Activated CD4-positive, alpha-beta T cell treated with anti-CD3 and anti-CD28 coated beads for 48 hours (primary cell): ENCODE measurements at places on chromosomes 3 and 15.

GRCh38 chr3:162884373-162884772, 1387.8 kb downstream of the OTOL1 start:
- DNase-seq = no peak

GRCh38 chr15:82532991-82533481, 7.2 kb downstream of the RPS17 start:
- DNase-seq = no peak

DNA sequence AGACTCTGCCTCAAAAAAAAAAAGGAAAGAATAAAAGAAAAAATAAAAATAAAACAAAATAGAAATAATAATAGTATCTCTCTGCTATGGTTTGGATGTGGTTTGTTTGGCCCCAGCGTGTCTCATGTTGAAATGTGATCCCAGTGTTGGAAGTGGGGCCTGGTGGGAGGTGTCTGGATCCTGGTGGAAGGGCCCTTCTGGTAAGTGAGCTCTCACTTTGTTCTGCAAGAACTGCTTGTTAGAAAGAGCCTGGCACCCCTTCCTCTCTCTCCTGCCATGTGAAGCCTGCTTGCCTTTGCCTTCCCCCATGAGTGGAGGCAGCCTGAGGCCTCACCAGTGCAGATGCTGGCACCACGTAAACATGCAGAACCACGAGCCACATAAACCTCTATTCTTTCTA, 26.3 kb downstream of the TMEM44 start:
- DNase-seq = no peak

DNA sequence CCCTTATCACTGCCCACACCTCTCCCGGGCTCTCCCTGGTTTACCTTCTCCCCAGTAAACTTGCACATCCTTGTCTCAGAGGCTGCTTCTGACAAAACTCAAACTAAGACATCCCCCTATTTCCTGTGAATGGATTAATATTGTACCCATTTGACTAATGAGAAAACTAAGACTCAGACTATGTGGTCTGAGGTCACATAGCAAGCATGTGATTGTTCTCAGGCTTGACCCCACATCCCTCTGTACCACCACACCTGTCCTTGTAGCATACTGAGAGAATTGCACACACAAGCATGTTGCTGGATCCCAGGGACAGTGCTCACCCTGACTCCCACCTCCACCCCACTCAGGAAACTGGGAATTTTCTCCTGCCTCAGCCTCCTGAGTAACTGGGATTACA, 90.7 kb upstream of the HES1 start:
- no peak for DNase-seq

- DNase-seq = peak; percentile 75
These were observed 1.3 kb upstream of the KLHL40 start for GRCh38 chr3:42683875-42684598.

- DNase-seq = no peak
These were observed 196.1 kb downstream of the RYR3 start for GRCh38 chr15:33506781-33507296.

DNA sequence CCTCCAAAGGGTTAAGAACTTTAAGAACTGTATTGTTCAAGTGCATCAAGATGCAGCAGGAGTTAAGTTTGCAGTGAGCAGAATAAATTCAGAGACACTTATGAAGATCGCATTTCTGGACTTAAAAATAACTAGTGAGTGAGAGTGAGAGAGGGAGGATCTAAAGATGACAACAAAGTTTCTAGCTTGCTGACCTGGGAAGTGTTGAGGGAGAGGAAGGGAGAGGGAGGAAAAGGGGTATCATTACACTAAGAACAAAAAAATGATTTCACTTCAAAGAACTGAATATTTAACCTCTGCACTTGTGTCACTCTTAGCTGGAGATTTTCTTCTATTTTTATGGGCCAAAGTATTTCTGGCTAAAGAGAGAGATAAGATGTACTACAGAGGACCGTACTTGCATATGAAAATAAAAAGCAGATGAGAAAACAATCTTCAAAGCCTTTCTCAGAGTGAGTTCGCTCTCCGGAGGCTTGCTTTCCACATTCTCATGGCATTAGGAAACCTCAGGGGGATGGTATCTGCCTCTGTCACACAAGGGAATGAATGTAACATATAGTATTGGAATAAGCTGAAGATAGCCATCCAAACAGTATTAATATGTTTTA, 91.4 kb upstream of the TJP1 start:
- DNase-seq = no peak

DNA sequence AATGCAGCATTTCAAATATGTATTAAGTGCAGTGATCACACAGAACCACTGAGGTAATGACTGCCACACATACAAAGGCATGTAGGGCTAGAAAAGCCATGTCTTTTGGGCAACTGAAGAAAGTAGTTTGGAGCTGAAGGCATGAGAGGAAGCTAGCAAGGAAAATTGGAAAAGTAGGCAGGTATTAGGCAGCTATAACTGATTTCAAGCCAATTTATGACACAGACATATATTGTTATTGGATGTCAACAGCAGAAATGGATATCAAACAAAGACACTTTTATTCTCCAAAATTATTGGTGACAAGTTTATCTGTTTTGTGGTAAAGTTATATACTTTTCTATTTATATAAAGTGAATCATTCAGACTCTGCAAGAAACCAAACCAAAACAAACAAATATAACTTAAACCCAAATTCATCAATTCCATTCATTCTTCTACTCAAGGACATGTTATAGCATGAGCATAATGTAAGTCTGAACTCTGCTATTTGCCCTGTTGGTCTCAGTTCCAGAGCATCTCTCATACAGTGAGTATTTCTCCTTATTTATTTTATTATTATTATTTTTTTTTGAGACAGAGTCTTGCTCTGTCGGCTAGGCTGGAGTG, 307.4 kb upstream of the COL8A1 start:
- DNase-seq = no peak

DNA sequence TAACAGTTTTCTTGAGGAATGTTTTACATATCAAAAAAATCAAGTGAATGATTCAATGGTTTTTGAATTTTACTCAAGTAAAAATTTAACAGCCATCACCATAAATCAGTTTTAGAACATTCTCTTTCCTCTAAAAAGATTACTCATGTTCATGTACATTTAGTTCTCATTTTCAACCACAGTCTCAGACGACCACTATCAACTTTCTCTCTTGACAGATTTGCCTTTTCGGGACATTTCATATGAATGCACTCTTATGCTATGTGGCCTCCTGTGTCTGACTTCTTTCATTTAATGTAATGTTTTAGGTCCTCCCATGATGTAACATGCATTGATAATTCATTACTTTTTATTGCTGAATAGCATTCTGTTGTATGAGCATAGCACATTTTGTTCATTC, 309.3 kb upstream of the PLSCR5 start:
- DNase-seq = no peak

GRCh38 chr3:38167591-38167990, 2.3 kb downstream of the OXSR1 start:
- DNase-seq = no peak

- DNase-seq = no peak
These were observed 27.5 kb upstream of the CHMP2B start for GRCh38 chr3:87199628-87200027.

GRCh38 chr3:123155471-123156011, 46.2 kb upstream of the SEC22A start:
- no peak for DNase-seq

DNA sequence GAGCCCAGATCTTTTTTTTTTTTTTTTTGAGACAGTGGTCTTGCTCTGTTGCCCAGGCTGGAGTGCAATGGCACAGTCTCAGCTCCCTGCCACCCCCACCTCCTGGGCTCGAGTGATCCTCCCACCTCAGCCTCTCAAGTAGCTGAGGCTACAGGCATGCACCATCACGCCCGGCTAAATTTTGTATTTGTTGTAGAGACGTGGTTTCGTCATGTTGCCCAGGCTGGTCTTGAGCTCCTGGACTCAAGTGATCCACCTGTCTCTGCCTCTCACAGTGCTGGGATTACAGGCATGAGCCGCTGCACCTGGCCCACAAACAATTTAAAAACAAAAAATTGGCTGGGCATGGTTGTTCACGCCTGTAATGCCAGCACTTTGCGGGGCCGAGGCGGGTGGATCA, 22.6 kb upstream of the SLC6A6 start:
- no peak for DNase-seq

DNA sequence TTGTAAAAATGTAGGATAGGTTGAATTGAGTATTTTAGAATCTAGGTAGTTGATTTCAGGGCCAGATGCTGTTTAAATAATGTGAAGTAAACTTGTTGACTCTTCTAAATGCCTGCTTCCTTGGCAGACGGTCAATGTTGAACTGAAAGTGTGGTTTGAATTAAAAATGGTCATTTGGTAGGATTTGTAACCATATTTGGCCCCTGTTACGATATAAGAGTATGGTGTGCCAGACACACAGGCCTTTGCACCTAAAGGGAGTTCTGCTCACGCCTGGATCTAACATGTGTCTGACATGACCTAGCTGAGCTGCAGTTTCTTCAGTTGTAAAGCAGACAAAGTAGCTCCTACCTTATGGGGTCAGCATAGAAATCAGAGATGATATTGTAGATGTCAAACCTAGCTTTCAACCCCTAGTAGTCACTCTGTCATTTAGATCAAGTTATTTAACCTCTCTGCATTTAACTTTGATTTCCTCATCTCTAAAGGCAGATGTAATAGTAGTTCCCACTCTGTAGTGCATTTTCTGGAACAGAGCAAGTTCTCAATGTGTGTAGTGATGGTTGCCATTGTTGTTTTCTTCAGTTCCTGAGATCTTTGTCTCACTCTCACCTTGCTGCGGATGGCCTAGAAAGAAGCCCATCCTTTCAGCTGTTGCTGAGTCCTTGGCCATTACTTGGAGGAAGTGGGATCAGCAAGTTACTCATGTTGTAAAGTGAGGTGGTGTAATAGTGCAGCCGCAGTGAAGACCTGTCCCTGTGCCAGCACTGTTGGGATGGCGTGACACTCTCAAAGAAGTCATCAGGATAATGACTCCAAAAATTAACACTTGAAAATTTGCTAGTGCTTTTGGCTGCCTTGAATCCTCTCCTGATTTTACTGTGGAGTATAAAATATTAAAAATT, 90.2 kb downstream of the GHSR start:
- DNase-seq = no peak

GRCh38 chr15:74108111-74108510, 22.3 kb upstream of the ISLR2 start:
- no peak for DNase-seq

GRCh38 chr3:90052425-90052950, 945.1 kb downstream of the EPHA3 start:
- DNase-seq = no peak

DNA sequence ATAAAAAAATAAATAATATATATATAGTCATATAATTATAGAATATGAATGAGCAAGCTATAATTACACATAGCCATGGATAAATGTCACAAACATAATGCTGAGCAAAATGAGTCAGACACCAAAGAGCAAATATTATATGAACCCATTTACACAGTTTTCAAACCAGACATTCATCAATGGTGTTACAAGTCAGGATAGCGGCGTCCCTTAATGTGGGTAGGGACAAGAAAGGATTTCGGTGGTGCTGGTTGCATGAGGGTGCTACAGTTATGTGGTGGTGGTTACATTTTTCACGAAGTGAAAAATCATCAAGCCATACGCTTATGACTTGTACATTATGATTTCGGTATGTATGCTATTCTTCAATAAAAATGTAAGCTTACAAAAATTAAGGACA, 100.5 kb downstream of the HMG20A start:
- no peak for DNase-seq

GRCh38 chr15:90063770-90064247, 38.5 kb downstream of the IDH2 start:
- DNase-seq = no peak
